Osteocyte (in vitro differentiated cells): ENCODE measurements at places on chromosomes 12 and 14. TPM values are rescaled to one million over a fixed set of nuclear protein-coding genes. Genes with fewer than 3 reads are reported as not detected.

DNA sequence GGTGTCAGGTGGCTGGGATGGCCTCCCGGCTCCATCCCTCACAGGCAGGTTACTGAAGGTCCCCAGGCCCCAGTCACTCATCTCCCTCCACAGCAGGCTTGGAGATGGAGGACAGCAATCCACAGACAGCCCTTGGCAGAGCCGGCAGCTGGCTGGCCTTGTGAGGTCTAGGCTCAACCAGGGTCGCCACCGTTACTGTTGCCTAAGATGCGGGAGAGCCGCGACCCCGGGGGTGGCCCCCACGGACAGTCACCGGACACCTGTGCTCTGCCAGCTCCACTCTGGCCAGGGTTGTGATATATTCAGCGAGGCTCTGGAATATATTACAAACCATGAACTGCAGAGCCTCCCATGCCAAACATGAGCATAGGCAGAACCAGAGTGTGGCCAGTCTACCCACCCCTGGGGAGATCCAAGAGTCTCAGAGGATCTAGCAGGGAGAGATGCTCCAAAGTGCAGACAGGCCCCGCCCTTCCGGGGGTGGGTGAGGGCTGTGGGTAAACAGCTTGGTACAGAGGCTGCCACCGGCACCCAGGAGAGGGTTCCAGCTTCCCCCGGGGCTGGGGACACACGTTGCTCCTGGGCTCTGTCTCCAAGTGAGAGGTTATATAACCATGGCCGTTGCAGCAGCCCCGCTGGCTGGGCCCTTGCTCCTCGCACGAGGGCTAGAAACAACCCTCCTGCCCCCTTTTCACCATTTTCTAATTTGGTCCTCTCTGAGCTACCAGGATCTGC lies 55.9 kb upstream of the DIO3 start:
- DNase-seq = no peak

DNA sequence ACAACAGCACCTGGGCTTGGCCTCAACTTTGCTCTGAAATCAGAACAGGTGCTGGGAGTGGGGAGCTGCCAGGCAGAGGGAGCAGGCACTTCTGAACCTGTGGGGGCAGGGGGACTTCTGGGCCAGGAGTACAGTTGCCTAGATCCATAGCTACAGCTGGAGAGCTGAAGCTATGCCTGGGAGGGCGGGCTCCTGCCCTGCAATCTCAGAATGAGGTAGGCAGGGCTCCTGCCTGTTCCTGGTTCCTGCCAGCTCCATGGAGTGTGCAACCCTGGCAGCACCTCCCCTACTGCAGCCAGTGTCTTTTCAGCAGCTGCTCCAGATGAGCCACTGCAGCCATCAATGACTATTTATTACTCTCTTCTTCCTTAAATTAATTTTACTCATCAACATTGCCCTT lies 62.1 kb upstream of the NAV3 start:
- DNase-seq = no peak

DNA sequence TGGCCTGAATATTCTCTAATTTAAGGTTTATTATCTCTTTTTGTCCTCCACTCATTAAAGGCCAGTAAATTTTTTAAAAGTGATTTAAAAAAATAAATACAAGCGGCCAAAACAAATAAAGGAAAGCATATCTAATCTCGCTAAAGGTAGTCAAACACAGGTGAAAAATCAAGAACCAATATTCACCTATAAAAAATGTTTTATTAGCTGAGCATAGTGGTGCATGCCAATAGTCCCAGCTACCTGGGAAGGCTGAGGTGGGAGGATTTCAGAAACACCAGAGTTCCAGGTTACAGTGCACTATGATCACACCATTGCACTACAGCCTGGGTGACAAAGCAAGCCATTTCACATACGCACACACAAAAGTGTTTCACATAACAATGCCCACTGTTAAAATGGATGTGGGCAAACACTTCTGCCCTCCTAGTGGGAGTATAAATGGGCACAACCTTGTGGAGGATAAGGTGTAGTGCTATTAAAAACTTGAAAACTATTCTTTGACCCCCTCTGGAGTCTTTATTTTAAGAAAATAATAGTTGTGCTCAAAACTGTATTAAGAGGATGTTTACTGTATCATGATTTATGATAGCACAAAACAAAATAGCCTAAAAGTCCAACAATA lies 32.7 kb upstream of the NAP1L1 start:
- no peak for DNase-seq

DNA sequence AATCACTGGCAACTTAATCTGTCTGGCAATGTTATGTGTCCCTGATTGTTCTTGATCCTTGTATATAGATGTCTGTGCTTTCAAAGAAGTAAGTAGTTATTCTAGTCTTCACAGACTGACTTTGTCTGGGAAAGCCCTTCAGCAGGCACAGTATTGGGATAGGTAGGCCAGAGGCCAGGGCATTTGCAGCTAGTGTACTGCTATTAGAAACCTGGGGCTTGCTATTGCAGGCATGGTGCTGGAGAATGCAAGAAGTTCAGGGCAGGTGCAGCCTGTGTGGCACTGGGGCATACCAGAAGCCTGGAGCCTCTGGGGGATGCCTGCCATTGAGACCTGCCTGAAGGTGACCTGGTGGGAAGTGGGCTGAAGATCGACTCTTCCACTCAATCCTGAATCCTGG lies 96.3 kb downstream of the TMTC3 start:
- DNase-seq = no peak

DNA sequence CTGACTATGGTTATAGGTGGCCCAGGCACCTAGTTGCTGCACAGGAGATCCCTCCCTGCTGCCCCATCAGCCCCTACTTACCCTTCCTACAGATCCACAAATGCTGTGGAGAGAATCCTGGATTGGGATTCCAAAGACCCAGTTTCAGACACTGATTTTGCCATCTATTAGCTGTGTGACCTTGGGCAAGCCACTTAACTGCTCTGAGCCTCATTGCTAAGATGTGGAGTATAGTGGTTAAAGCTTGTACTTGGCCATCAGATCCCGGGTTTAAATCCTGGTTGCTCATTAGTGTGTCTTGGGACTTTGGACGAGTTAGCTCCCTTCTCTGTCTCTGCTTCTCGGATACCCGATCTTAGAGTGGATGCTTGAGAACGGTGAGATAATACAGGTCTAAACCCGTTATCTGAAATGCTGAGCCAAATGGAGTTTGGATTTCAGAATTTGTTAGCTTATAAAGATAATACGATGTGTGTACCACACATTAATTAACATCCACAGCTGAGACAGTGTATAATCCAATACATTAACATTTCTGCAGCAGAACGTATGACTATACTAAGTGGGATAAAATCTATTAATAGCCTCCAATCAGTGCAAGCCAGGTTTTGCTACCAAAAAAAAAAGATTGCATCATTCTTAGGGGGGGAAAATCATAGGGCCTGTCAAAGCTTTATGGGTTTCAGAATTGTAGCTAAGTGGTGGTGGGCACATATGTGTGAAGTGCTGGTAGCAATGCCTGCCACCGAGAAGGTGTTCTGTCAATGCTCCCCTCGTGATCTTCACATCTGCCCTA lies 16.0 kb downstream of the PROX2 start:
- DNase-seq = no peak

- DNase-seq = no peak
Measured at GRCh38 chr12:49086116-49086515, 8.5 kb downstream of the DHH start.

GRCh38 chr12:58967561-58967960 lies 47.3 kb upstream of the LRIG3 start:
- no peak for DNase-seq

- DNase-seq = no peak
Measured at GRCh38 chr12:77980782-77981181, 150.1 kb downstream of the NAV3 start.

DNA sequence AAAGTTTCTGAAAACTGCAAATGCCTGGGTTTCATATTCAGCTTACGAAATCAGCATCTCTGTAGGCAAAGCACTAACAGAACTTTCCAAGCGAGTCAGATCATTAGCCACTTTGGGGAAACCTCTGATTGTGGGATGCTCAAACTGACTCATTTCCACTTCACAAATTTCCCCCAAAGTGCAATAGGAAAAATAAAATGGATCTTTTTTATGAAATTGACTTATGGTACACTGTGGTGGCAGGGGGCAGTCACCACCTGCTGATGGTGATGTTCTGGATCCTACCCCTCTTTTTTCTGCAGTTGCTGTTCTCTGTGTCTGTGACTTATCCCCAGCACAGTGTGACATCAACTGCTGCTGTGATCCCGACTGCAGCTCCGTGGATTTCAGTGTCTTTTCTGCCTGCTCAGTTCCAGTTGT lies 5.6 kb downstream of the TCTN1 start:
- no peak for DNase-seq

Gene ESR2
- total RNA-seq = 0.16 and 0.18 TPM in 2 replicates

Gene ARPC3
- 194 and 221 TPM in 2 replicates for total RNA-seq

Gene GPR162
- 11.5 and 12.0 TPM in 2 replicates for total RNA-seq

Gene ST8SIA1
- 3.6 and 3.7 TPM in 2 replicates for total RNA-seq

Gene TIGAR
- total RNA-seq = 16.6 and 19.9 TPM in 2 replicates

Gene PTPRR
- total RNA-seq = 0.21 TPM in 1 of 2 replicates, not detected in the other

Gene KRT6C
- total RNA-seq = not detected in 2 replicates

Gene GLS2
- total RNA-seq = 0.31 TPM in 1 of 2 replicates, not detected in the other

Gene WIF1
- total RNA-seq = not detected in 2 replicates

Gene B4GALNT3
- total RNA-seq = 0.21 and 0.27 TPM in 2 replicates

Gene PLEKHG7
- total RNA-seq = not detected in 2 replicates

Gene TAS2R42
- not detected in 2 replicates for total RNA-seq

Gene ATP2B1
- total RNA-seq = 45.5 and 46.6 TPM in 2 replicates

Gene FOXM1
- total RNA-seq = 14.9 and 17.4 TPM in 2 replicates

Gene SMCO3
- total RNA-seq = not detected in 2 replicates
